Activated CD8-positive, alpha-beta memory T cell treated with anti-CD3 and anti-CD28 coated beads for 1 hour (primary cell): ENCODE measurements at places on chromosomes 2 and 18.

DNA sequence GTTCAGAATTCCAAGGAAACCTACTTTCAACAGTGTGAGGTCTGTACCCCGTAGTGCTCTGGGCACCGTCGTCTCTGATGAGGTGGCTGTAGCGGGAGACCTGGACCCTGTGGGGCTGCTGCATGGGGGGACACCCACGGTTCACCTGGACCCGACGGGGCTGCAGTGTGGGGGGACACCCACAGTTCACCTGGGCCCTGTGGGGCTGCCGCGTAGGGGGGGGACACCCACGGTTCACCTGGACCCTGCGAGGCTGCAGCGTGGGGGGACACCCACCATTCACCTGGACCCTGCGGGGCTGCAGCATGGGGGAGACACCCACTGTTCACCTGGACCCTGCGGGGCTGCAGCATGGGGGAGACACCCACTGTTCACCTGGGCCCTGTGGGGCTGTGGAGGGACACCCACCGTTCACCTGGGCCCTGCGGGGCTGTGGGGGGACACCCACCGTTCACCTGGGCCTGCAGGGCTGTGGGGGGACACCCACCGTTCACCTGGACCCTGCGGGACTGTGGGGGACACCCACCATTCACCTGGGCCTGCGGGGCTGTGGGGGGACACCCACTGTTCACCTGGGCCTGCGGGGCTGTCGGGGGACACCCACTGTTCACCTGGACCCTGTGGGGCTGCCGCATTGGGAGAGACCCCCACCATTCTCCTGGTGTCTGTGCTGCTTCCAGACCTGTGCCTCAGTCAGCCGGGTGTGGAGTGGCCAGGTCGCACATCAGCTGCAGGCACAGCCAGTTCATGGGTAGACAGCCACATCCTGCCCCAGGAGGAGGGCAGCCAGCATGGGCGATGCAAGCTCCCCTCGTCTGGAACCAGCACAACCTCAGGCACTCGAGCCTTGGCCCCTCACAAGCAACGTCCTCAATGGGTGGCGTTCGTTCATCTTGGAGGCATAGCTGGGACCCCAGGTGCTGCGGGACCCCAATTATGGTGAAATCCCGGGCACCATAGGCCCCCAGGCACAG is 114.5 kb downstream of the TMEM18 start:
- no peak for DNase-seq

DNA sequence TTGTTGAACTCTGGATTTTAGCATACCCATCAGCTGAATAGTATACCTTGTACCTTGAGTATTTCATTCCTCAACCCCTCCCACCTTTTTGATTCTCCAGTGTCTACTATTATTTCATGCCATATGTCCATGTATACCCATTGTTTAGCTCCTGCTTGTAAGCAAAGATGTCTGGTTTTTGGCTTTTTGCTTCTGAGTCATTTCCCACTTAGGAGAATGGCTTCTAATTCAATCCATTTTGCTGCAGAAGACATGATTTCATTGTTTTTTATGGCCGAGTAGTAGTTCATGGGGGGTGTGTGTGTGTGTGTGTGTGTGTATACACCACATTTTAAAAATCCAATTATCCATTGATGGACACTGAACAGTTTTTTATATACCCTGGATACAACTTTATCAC is 24.3 kb upstream of the MOCOS start:
- DNase-seq, result no peak

DNA sequence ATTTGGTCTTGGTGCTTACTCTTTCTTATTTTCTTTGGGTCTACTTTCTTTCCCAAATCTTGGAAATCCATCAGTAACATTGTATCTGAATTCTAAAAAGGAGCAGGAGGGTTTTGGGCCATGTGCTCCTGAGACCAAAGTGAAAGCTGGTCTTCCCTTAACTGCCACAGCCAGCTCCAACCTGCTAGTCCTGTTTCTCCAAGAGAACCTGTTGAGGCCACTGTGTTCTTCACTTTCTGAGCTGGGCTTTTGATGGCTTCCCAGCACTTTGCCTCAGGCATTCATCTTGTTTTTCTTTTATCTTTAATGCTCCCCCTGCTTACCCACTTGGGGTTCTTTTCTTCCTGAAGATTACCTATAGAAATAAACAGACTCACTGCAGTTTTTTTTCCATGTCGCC is 53.3 kb downstream of the ARHGAP28 start:
- DNase-seq, result no peak

DNA sequence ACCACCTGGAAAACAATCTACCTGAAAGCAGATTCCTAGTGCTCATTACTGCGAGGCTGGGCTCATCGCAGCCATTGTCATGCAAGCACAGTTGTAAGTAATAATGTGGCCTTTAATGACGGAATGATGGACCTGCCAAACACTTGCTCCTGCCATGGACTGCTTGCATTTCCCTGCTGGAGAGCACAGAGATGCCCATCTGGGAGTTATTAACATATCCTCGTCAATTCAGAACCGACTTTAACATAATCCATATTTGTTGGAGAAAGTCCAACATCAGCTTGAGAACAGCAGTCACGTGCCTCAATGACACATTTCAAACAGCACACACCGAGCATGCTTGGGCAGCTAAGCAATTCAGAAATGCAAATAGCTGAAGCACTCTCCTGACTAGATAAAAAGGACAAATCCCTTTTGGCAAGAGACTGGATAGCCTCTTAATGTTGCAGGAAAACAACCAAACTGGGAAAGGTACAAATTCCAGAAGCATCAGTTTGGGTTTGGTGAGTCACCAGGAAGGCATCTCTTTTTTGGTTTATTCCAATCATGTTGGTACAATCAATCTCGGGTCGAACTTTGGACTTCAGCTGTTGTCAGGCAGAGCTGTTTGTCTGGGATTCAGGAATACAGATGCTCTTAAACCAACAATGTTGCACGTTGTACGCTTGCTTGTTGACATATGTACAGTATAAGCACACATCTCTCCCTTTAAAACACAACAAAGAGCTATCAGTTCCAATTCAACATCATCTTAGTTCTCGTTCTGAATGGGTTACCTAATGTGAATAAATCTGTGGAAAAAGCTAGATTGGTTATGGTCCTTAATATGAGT is 395.8 kb downstream of the LNPK start:
- no peak for DNase-seq

GRCh38 chr2:134463699-134464022 is 209.8 kb downstream of the MGAT5 start:
- no peak for DNase-seq

- no peak for DNase-seq
Measured at GRCh38 chr2:47658646-47659320, 124.2 kb upstream of the MSH6 start.
